ENCODE measurements at places on chromosomes 5 and 9.
A peak's percentile ranks its signal among the peaks of the same experiment; 100 is the strongest.

DNA sequence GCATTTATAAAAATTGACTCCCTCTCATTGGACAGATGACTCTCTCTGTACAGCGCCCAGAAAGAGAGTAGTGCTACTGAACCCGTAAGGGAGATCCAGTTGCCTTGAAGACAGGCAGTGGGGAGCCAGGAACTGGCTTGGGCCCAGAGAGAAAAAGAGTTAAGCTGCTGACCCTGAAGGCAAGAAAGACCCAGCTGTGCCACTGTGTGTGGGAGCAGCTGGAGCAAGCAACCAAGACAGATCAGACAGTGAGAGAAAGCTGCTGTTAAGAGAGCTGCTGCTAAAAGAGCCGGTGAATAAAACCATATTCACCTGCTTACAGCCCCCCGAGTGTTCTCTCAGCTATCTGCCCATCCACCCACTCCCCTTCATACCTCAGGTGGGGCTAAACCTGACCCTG lies 149.7 kb upstream of the ADAMTS16 start:
- DNase-seq: no peak

- peak; percentile 71 for DNase-seq
These were observed 545.2 kb downstream of the CSNK1G3 start for GRCh38 chr5:124056991-124057723.

DNA sequence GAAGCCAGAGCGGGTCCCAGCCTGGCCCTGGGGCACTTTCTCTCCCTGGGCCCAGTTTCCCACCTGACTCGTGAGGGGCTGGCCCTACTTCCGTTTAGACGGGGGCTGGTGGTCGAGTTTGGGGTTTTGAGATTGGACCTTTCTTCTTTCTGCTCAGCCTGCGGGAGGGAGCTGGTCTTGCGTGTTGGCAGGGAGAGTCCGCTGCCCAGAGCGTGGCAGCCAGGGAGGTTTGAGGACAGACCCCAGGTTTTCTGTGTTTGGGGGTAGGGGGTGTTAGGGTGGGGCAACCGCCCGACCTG lies 6.0 kb upstream of the PITX1 start:
- no peak for DNase-seq

- DNase-seq: no peak
These were observed 60.4 kb upstream of the SPRY4 start for GRCh38 chr5:142385194-142385593.

DNA sequence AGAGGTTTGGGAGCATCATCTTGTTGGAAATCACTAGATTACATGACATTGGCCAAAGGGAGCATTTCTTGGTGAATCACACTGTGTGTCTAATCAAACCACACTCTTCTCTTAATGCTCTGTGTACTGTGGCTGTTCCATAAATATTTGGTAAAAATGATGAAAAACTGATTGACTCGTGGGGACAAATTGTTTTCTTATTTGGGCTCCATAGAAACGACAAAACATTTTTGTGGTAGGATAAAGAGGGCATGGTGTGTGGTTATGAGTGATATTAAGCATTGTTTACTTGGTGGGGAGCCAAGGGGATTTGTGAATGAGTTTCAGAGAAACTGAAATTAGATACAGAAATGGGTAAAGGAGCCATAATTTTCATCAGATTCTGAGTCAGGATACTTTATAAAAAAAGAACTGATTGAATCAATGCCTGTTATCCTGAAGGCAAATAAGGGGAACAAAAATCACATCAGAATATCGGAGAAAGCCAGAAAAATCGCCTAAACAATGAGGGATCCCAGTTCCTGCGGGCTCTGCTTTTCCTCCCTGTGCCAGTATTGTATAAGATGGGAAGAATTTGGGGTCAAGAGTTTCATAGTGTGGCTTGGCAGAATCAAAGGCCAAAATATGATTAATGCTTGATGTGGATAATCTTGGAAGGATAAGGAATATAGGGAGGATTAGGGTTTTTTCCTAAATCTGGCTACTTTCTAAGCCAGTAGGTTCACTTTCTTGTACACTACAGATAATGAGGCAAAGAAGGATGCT lies 33.3 kb downstream of the FBXL7 start:
- no peak for DNase-seq

DNA sequence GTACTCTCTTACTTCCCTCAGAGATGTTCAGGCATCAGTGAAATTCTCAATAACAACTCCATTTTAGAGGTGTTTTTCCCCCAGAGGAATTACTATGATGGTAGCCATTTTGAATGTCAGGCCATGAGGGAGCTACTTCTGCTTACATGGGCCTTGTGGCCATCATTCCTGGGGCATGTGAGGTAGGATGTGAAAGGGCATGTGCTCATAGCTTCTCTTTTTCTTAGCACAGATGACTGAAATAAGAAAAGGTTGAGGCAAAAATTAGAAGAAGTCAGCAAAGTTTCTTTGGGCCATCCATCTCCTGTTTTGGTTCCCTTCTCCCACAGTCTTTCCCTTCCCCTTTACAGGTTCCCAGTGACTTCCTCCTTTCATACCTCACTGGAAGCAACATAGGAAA lies 68.8 kb downstream of the FEM1C start:
- peak; percentile 73 for DNase-seq

DNA sequence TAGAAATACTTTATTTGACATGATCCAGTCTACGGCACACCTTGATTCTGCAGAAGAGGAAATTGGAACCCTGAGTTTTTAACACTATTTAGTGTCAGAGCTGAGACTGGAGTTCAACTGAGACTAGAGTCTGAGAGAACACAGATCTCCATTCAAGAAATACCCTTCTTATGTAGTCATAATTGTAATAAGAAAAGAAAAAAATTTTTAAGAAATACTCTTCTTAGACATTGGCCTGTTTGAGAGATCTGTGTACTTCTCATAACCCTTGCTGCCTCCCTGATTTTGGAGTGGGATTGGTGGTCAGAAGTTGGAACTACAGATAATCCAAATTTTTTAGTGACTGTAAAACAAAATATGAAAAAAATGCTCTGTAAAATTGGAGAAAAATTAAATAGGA lies 253.4 kb downstream of the ARRDC3 start:
- no peak for DNase-seq

DNA sequence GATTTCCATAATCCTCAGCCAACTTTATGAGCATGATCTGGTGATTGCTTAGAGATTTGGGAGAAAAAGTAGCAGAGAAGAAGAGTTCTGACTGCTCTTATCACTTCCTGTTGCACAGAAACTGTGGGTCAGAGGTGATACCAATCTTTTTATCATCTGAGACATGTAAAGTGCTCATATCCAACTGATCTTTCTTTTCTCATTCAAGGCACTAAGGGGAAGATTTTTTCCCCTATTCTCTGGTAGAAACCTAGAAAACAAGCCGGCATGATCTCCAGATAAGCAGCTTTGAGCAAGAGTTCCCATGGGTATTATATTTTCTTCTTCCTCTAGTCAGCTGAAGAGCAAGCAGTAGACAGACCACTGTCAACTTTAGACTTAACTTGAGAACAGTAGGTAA lies 29.0 kb upstream of the GPR150 start:
- no peak for DNase-seq

- no peak for DNase-seq
These were observed 192.2 kb upstream of the RPS23 start for GRCh38 chr5:82470185-82470994.

DNA sequence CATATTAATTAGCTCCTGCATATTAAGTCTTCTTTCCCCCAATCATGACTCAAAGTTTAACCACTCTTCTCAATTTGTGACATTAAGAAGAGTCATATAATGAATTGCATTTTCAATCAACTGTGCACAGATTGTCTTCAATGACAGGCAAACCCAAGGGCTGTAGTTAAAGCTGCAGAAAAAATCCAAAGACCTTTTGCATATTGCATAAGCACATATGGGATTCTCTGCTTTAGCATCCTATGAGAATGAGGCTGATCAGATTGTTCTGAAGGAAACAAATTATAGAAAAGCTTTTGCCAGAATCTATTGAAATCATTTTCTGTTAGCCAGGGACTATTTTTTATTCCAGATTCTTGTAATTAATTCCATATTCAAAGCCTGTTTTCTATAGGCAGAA lies 112.3 kb downstream of the FAM170A start:
- no peak for DNase-seq

DNA sequence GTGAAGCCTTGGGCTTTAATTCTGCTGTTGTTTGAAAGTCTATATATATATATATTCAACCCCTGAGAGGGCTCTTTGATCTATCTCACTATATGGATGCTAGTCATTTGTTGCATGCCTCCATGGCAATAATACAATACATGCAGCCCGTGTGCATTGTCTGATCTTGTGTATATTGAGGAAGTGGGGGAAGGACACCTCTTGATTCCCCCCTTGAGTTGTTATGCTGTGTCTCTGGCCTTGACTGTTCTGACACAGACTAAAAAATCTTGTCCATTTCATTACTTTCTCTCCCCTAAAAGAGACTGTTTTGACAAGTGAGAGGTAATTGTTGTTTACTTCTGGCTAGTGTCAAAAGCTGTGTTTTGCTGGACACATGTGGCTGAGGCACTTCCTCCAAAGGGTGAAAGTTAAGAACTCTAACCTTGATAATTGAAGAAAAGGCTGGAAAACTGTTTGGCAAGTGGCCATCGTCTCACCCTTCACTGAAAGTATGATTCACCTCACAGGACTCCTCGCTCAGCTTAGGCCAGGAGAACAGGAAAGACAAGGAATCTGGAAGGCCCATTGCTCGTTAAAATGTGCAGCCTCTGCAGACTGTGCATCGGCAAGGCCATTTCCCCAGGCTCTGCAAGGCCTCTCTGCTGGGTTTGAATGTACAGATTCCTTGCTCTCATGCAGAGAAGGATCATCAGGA lies 304.0 kb downstream of the PRELID2 start:
- no peak for DNase-seq

DNA sequence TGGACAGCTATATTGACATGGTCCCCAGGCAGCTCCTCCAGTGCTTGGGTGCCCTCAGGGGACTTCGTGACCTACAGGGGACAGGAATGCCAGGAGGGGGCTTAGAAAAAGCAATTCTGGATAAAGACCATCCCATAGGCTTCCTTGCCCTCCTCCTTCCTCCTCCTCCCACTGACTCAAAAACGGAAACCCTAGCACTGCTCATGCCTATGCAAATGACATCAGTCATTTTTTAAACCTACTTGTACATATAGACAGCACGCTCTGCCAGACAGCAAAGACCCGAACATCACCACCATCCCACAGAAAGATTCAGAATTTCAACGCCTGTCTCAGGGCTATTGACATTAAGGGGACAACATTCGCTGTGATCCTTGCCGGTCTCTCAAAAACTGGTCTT lies 11.0 kb downstream of the IGFBPL1 start:
- no peak for DNase-seq

DNA sequence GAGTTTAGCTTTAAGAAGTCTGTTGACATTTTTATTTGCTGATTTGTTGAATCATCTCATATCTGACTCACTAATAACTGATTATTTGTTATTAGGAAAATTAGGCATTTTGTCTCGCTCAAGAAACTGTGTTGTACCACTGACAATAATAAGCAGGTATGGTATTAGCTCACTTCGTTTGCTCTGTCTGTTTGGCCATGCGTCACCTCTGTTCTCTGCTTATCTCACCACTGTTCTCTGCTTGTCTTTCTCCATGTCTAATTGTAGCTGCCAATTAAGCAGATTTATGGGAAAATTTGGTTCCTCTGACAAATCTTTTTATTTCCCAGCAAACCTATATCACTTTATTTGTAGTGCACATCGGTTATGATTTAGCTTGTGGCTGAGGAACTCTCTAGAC lies 138.9 kb downstream of the WDR41 start:
- no peak for DNase-seq

GRCh38 chr5:137751869-137752491 lies 2.2 kb downstream of the HNRNPA0 start:
- peak; percentile 86 for DNase-seq

- DNase-seq: no peak
These were observed 3.6 kb upstream of the PTGR1 start for GRCh38 chr9:111603041-111603440.

GRCh38 chr5:15501091-15501791 lies 1.3 kb downstream of the FBXL7 start:
- DNase-seq: no peak

GRCh38 chr5:92561411-92561959 lies 1019.5 kb downstream of the NR2F1-AS1 start:
- no peak for DNase-seq

- DNase-seq: no peak
These were observed 3.8 kb upstream of the HAND1 start for GRCh38 chr5:154481584-154482381.

DNA sequence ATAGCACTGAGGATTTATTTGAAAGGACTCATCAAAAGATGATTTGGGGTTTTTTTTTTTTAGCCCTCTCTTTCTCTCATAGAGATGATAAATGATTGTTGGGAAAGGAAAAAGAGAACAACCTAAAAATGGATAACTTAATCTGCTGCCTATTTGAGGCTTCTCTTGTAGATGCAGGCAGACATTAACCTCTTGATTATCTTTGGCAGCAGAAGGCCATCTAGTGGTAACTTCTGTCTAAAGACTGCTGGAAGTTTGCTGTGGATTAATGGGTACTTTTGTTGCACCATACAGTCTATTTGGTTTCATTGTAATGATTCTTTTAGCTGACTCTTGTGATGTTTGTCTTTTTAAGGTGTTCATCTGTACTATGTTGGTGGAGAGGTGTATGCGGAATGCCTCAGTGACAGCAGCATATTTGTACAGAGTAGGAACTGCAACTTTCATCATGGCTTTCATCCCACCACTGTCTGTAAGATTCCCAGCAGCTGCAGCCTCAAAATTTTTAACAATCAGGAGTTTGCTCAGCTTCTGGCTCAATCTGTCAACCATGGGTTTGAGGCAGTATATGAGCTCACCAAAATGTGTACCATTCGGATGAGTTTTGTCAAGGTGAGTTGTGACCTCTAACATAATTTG lies 18.8 kb downstream of the SMIM32 start:
- peak; percentile 35 for DNase-seq

GRCh38 chr5:81856948-81857928 lies 106.3 kb upstream of the SSBP2 start:
- peak; percentile 49 for DNase-seq

- peak; percentile 18 for DNase-seq
These were observed 6.9 kb downstream of the IL17B start for GRCh38 chr5:149372076-149372795.

GRCh38 chr9:72996114-72996513 lies 43.3 kb upstream of the ALDH1A1 start:
- peak; percentile 19 for DNase-seq
